Hematopoietic multipotent progenitor cell treated with erythropoietin and hydrocortisone succinate and interleukin-3 and kit ligand, for 4 days (in vitro differentiated cells): ENCODE measurements at places on chromosomes 3 and 15.

GRCh38 chr3:13727890-13728289 is 152.0 kb downstream of the WNT7A start:
- DNase-seq = no peak

DNA sequence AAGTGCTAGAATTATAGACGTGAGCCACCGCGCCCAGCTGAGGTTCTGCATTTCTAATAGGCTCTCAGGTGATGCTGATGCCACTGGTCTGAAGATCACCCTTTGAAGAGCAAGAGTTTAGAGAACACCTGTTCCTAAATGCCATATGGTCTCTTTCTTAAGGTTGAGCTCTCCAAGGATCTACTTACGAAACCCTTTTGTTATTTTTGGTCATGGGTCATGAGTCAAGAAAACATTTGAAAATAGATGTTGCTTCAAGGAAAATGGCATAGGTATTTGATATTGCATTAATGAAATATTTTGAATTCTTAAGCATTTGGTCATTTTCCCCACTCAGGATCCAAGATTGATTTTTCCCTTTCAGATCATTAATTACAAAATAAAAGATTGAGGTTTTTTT is 74.7 kb upstream of the SOX2 start:
- no peak for DNase-seq

DNA sequence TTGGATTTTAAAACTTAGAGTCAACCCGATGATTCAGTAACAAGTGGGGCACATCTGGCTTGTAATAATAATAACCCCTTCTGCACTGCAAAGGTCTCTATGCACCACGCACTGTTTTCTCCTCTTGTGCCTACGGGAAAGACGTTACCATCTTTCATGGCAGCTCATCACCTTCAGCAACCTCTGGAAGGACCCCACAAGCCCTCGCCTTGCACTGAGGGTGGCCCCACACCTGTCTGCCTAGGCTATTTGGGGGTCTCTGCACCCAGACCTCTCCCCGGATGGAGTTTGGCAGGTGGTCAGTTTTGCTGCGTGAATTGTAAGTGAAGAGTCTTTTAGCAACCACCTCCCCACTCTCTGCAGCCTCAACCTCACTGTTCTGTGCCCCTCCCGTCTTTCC is 138.6 kb upstream of the MEF2A start:
- no peak for DNase-seq

- DNase-seq = peak; percentile 78
Observed at GRCh38 chr15:55319537-55320237, 665 bp downstream of the PIGB start.
